ENCODE measurements at places on chromosomes 7 and 10. TPM values are rescaled to one million over a fixed set of nuclear protein-coding genes. Genes with fewer than 3 reads are reported as not detected.
A peak's percentile ranks its signal among the peaks of the same experiment; 100 is the strongest.

The PDGFA gene
- polyA plus RNA-seq, result 14.9 TPM

The TBL2 gene
- polyA plus RNA-seq, result 45.9 TPM

DNA sequence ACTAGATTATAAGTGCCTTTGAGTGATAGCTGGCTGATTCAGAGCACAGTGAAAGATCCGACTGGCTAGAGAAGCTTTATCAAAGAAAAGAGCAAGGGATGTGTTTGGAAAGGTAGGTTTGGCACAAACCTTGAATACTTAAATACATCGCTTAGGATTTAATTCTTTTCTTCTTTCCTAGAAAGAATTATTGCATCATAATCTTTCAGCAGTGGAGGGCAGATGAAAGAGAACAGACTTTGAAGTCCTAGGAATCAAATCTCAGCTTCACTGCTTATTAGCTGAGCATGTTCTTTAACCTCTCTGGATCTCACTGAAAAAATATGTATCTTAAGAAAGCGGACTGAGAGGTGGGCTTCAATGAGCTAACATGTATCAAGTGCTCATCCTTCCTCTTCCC is 122.8 kb downstream of the ZNF365 start:
- DNase-seq, result no peak

DNA sequence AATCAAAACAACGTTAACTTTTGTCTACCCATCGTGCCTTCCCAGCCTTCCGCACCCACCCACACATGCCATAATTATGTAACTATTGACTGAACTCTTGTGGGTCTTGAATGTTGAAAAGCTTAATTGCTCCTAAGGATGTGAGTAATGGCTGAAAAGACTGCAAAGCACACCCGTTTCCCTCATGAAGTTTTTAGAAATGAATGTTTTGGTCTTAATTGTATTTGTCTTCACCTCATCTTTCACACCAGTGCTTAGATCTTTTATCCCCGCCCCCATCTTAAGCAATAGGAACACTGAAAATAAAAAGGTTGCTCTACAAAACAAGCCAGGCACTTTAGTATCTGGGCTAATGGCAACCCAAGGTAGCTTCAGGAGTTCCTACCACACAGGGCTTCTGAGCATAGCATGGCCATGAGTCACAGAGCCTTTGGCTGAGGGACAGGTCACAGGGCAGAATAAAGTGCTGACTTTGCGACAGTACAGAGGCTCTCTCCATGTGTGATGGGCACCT is 690.5 kb downstream of the PARD3 start:
- peak; percentile 76 for DNase-seq

The FOXP2 gene
- polyA plus RNA-seq, result not detected

The SNCG gene
- 7.4 TPM for polyA plus RNA-seq

DNA sequence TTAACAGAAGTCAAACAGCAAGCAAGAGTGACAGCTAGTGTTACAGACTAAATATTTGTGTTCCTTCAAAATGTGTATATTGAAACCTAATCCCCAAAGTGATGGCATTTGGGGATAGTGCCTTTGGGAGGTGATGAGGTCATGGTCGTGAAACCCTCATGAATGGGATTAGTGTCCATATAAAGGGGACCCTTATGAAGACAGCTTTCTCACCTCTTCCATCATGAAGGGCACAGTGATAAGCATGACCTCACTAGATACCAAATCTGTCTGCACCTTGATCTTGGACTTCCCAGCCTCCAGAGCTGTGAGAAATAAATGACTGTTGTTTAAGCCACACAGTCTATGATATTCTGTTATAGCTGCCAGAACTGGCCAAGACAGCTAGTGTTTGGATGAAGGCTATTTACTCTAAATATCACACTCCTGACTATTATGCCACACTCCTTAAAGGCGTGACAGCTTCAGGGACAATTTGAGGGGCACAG is 235.7 kb upstream of the TMEM72 start:
- DNase-seq, result no peak

- no peak for DNase-seq
These were observed 60.9 kb upstream of the CAMK2B start for GRCh38 chr7:44386139-44386913.

DNA sequence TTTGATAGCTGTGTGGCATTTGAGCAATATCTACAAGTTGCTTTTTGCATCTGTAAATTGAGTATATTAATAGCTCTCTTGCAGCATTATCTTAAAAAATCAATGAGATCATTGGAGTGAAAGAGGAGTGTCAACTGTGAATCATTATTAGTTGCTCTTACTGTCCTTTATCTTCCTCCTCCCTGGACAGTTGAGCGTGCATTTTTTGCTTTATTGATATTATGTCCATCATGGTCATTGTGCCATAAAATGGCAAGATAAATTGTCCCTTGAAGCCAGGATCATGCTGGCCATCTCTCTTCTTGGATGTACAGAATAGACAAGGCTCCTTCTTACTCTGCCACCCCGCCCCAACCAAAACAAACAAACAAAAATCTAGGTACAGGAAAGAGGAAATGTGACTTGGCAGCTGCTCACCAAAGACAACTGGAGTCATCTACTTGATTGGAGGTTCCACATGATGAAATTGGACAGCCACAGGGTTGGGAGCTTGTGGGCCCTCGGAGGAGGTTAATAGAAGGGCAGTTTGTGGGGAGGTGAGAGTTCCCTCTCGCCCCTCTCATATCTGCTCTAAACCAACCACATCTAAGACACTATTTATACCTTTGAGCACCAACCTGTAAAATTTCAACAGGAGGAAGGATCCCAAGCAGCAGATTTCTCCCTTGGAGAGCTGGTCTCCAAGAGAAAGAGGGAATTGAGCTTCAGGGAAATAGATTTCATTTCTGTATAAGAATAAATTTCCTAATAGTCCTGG is 252.7 kb downstream of the SKIDA1 start:
- DNase-seq, result no peak

- DNase-seq, result no peak
These were observed 14.9 kb downstream of the HIPK2 start for GRCh38 chr7:139762886-139763285.

- no peak for DNase-seq
These were observed 360.4 kb downstream of the EXOC4 start for GRCh38 chr7:133613250-133613790.

The NSUN5 gene
- polyA plus RNA-seq, result 38.4 TPM
